ENCODE measurements at places on chromosomes 3 and 15. TPM values are rescaled to one million over a fixed set of nuclear protein-coding genes. Genes with fewer than 3 reads are reported as not detected.

Gene SRP14
- 153 TPM for total RNA-seq

Gene ARL8B
- 38.2 TPM for total RNA-seq

GRCh38 chr3:53144862-53145712, 14.9 kb upstream of the RFT1 start:
- DNase-seq = no peak

Gene CYP1A2
- not detected for total RNA-seq

DNA sequence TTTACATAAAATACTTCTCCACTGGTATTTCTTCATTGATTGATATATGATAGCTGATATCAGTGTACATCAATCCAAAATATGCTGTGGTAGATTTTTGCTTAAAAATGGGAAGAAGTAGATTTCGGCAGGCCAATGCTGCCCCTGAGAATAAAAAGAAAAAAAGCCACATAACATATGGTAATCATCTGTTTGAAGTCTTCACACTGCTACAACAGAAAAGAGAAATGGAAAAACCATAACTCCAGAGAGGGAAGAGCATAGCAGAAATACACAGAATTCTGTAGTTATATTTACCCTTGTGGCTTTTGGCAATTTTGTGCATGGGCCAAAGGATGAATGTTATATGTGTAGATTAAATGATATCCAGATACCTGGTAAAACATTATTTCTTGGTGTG, 143.1 kb upstream of the KCNMB2 start:
- DNase-seq = no peak

DNA sequence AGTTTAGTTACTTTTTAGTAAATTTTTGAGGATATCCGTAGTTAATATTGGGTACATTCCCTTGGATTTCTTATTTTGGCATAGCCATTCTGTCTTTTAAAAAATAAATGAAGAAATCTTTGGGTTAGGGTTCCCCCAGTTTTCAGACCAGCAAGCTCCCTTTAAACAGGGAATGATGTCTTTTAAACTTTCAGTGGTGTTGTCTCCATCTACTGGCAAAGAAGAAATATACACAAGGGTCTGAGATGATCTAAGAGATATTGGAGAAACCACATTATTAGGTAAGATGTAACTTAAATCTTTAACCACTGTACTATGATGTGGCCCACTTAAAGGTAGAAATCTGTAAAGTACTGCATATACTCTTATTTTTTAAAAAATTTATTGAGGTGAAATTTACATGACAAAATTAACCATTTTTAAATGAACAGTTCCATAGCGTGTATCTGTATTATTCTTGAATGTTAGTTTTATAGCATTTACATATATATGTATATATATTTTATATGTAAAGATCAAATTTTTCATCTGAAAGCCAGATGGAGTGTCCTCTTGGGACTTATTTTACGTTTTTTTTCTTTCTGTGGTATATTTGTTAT, 35.1 kb upstream of the EIF3J start:
- no peak for DNase-seq

Gene SCAANT1
- total RNA-seq = not detected

DNA sequence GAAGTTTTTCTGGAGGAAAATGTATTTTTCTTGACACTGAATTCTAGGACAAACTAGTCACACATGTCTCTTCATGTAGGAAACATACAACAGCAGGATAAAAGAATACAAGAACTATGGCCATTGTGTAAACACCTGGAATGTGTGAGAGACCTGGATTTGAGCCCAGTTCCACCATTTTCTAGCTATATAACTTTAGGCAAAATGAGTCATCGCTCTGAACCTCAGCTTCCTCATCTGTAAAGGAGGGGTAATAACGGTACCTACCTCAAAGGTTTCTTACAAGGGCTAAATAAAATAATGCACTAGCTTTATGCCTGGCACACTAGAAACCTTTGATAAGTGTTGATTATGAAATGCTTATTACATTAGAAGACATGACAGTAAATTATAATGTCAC, 57.8 kb downstream of the RIOX2 start:
- DNase-seq = no peak

DNA sequence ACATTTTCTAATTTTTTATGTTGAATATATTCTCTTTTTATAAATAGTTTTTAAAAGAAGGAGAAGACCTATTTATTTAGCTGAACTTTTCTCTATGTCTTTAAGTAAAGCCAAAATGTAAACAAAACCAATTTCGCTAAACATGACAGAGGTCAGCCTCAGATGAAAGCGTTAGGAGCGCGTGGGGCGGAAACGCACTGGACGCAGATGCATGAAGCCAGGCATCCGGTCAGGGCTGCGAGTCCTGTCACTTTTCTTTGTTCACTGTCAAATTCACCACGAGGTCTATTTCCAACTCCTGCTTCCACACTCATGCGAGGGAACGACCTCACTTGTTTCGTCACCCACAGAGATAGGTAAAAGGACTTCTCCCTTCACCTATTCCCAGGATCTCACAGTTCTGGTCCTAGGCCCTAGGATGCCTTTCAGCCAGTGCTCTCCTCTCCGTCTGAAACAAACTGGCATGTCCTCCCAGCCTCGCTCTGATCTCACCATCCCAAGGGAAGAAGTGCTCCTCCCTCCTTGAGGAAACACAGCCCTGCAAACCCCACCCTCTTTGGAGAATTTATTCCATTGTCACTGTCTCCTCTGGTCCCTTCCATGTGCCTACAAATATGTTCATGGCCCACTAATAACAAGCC, 57.9 kb downstream of the ITGB5 start:
- DNase-seq = no peak

Gene CALML4
- 13.1 TPM for total RNA-seq

- DNase-seq = no peak
Measured at GRCh38 chr3:129077222-129077621, 16.6 kb downstream of the GP9 start.

DNA sequence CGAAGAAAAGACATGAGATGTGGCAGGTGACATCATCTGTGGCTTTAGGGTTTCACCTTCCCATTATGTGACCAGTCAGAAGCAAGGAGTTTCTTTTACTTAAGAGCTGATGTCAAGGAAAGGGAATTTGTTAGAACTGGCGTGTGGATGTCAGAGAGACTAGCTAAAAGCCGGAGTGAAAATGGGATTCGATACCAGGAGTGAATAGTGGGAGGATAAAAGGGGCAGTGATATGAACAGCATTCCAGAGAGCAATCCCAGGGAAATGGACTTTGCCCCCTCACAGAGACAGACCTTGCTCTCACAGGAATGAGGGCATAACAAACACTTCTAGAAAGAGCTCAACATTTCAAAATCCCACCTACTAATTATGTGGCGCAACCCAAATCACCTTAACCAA, 5.9 kb upstream of the FMN1 start:
- DNase-seq = no peak

DNA sequence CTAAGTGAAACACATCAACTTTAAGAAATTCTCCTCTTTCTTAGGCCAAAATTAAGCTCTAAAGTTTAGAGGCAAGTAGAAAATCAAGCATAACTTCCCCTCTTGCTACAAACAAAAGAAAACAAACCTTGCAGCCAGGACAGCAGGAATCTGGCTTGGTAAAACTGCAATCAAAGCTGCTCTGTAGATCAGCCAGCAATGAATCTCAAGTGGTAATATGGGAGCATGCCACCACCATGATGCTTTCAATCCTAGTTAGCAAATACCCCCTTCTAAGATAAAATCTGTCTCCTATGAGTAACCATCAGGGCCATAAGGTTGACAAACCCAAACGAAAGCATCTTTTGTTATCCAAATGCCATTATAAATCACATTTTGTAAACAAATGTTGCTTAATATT, 208.3 kb upstream of the PLSCR5 start:
- DNase-seq = no peak

GRCh38 chr3:136730595-136731273, 21.4 kb downstream of the STAG1 start:
- DNase-seq = no peak

- DNase-seq = no peak
Measured at GRCh38 chr3:125002414-125003368, 53.1 kb downstream of the HEG1 start.

Gene ACTRT3
- 0.58 TPM for total RNA-seq

DNA sequence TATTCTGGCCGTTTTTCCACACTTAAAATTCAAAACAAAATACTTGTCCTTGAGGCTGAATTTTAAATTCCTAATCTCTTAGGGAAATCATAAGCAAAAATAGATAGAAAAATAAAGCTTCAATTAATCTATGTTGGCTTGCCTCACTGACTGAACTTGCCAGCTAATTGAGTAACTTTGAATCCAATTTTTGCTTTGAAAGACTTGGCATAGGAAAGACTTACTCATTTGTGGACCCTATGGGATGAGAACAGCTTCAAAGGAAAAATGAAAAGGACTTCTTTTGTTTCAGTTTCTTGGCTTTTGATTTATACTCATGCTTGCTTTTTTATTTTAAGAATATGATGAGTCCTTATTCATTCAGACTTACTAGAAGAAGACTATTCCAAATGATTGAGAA, 370.7 kb upstream of the RARB start:
- DNase-seq = no peak

- no peak for DNase-seq
Measured at GRCh38 chr3:151307131-151307530, 9.5 kb downstream of the GPR87 start.

DNA sequence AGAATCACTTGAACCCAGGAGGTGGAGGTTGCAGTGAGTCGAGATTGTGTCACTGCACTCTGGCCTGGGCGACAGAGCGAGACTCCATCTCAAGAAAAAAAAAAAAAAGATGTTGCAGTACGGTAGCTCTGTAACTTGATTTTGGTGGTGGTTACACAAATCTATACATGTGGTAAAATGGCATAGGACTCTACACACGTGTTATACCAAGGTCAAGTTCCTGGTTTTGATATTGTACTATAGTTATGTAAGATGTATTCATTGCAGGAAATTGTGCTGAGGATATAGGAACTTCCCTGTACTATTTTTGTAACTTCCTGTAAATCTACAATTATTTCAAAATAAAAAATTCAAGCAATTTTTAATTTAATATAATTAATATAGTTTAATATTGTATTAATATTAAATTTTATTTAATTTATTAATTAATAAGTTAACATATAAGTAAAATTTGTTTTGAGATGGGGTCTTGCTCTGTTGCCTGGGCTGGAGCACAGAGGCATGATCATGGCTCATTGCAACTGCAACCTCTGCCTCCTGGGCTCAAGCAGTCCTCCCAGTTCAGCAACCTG, 9.9 kb downstream of the MYD88 start:
- no peak for DNase-seq

DNA sequence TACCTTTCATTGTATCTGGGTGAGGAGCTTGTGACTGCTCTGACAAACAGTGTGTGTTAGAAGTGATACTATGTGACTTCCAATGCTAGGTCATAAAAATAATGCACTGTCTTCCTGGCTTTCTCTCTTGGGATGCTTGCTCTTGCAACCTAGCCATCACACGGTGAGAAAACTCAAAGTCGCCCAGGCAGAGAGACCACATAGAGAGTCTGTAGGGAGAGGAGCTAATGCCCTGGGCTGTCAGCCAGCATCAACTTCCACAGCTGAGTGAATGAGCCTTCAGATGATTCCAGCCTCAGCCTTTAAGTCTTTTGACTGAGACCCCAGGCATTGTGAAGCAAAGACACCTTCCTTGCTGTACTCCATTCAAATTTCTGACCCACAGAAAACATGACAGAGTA, 220.6 kb upstream of the SGO1 start:
- no peak for DNase-seq

DNA sequence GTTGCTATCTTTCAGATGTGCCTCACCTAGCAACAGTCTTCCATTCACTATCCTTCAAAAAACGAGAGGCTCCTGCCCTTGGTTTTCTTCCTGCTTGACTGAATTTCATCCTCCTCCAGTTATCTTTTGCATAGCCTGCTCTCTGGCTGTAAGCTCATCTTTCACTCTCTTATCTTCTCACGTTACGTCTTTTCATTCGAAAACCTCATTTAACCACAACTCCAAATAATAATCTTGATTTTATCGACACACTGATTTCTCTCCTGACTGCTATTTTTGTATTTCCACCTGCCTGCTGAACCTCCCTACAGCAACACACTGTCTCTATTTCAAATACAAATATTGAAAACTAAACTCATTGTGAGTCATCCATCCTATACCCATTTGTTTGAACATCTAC, 230.7 kb upstream of the TMC3 start:
- no peak for DNase-seq

DNA sequence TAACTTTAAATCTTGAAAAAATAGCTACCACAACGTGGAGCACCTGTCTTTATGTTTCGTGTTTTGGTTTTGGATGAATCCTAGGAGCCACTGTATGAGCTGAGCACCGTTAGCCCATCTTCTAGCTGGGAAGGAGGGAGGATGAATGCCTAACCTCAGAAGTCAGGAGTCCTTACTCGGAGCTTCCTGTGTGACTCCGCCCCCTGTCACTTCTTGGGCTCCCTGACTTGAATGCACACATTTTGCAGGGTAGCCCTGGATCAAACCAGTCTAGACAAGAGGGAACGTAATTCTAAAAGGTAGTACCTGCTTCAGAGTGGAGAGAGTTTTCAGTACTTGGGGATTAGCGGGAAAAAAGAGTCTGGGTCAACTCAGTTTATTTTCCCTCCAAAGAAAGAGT, 5.3 kb downstream of the GABRA5 start:
- DNase-seq = no peak

GRCh38 chr3:184756151-184757021, 44.5 kb upstream of the MAGEF1 start:
- DNase-seq = no peak

DNA sequence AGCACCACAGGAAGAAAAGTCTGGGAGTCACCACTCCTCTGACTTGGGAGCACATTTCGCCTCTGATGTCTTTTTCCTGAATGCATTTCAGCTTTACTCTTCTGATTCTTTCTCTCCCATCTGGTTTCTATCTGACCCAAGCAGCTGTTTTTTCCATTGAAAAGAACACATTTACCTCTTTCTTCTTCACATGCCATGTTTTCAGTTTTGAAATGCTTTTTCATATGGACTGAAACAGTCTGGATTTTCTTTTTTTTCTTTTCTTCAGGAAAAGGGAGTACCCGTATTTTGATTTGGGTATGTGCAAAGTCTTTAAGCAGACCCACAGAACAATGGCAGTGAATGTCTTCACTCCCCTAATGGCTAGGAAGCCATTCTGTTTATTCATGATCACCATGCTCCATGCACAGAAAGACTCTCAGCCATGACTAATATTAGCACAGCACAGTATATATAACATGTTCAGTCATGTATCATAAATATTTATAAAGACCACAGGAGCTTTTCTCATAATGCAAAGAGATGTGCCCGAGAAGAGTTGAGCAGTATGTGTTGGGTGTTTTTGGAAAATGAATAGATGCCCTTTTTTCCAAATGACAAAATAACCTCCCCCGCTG, 82.7 kb upstream of the LRIG1 start:
- DNase-seq = no peak

GRCh38 chr3:33954956-33955355, 156.5 kb downstream of the PDCD6IP start:
- no peak for DNase-seq

DNA sequence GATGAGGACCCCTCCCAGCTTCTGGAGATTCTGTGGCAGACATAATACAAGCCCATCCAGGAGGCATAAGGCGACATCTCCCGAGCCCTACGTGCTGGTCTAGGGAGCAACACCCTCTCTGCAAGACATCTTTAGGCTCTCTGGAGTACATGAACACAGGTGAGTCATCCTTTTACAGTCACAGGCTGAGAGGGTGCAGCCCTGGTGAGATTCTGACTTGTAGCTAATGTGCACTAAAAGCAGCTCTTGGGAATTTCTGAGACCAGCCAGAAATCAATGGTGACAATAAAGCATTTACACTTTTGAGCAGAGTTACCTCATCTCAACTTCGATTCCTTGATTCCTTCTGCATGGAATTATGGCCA, 131.1 kb downstream of the XXYLT1 start:
- DNase-seq = no peak

Gene NUP210
- total RNA-seq = 153 TPM

Gene SLC51A
- not detected for total RNA-seq

- no peak for DNase-seq
Measured at GRCh38 chr3:188446766-188447165, 292.8 kb downstream of the LPP start.
